ENCODE measurements at places on chromosomes 16 and 17.

GRCh38 chr17:55872374-55872773 is 121.5 kb downstream of the PCTP start:
- no peak for DNase-seq

DNA sequence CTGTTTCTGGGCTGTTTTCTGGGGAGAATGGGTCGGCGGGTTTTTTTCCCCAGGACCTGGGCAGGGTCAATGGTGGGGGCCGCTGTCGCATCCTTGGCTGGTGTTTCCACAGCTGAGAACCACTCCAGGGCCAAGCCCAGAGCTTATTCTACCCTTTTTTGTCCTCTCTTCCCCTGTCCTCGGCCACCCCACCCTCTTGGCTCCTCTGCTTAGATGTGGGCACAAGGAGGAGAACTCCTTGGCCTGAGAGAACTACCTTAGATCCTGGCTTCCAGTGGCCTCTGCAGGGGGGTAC is 4.0 kb downstream of the NOD2 start:
- no peak for DNase-seq

DNA sequence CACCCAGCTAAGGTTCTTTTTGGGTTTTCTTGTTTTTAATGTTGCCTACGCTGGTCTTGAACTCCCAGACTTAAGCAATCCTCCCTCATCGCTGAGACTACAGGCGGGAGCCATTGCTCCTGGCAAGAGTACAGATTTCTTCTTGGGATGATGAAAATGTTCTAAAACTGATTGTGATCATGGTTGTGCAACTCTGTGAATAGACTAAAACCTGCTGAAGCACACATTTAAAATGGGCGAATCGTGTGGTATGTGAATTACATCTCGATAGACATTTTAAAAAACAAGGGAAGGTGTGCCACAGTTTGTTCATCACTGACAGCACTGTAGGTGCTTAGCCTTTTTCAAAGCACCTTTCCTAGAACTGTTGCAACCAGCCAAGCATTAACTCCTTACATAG is 48.8 kb upstream of the CDH3 start:
- no peak for DNase-seq

DNA sequence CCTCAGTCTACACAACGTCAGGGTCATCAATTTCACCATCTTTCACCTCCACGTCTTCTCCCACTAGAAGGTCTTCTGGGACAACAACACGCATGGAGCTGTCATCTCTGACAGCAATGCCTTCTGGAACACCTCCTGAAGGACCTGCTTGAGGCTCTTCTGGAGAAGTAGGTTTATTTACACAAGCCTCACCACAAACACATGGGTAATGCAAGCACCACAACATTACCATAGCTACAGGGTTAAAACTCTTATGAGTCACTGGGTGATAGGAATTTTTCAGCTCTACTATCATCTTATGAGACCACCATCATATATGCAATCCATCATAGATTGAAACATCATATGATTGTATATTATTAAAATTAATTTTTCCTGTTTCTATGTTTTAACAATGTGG is 215.4 kb downstream of the CHD9NB start:
- peak; percentile 74 for DNase-seq

GRCh38 chr17:44543905-44544523 is 13.3 kb upstream of the FZD2 start:
- DNase-seq, result no peak

GRCh38 chr17:41519501-41520224 is 973 bp upstream of the KRT15 start:
- DNase-seq, result peak; percentile 44

DNA sequence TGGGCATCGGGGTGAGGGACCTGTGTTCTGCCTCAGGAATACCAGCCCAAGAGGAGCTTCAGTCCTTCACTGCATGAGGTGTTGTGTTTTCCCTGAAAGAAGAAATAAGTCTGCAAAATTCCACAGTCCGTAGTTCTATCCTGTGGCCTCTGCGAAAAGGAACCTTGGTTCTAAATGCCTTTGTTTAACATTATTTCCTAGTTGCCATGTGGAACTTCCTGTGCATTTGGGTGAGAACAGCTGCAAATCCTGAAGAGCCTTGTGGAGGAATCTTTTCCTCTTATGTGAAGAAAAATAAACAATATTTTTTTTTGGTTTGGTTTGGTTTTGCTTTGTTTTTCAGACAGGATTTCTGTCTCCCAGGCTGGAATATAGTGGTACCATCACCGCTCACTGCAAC is 9.8 kb downstream of the PSKH1 start:
- DNase-seq, result no peak

Measured in astrocyte of the hippocampus (primary cell).